ENCODE measurements at places on chromosomes 6 and 20.

DNA sequence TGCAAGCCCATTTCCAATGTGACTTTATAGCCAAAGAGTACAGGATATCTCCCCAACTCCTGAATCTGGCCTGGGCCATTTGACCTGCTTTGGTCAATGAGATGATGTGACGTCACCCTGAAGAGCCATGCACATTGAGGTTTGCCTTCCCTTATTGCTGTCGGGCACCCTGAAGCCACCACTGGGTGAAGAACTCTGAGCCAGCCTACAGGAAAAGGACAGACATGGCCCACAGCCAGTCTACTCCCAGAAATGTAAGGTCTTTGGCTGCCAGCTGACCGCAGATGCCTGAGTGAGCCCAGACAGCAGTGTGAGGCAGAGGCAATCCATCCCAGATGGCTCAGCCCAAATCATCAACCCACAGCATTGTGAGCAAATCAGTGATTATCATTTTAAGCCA is 3.7 kb upstream of the SYNDIG1 start:
- DNase-seq = no peak

- no peak for DNase-seq
Observed at GRCh38 chr6:114142258-114142657, 171.3 kb upstream of the HDAC2 start.

DNA sequence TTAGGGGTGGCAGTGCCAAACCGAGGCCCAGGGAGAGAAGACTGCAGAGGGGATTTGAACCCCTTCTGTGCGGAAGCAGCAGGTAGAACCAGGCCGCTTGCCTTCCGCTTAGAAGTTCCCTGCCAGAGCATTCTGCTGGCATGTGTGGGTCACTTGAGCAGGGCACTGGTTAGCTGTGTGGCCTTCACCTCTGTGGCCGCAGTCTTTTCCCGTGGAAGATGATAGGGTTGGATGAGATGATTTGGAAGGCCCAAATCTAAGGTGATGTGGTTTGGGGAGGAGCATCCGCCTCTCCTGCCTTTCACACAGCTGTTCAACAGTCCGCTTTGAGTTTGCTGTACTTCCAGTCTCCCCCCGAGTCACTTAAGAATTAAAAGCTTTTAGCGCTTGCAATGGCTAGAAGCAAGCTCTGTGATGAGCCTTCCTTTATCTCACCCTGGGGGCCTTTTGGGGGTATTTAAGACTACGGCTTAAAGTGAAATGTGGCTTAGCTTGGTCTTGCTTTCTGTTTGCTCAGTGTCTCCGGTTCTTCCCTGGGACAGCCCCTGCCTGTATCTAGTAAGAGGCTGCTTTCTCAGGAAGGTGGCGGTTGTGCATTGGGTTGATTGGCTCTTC is 743 bp downstream of the CMTR1 start:
- DNase-seq = no peak

DNA sequence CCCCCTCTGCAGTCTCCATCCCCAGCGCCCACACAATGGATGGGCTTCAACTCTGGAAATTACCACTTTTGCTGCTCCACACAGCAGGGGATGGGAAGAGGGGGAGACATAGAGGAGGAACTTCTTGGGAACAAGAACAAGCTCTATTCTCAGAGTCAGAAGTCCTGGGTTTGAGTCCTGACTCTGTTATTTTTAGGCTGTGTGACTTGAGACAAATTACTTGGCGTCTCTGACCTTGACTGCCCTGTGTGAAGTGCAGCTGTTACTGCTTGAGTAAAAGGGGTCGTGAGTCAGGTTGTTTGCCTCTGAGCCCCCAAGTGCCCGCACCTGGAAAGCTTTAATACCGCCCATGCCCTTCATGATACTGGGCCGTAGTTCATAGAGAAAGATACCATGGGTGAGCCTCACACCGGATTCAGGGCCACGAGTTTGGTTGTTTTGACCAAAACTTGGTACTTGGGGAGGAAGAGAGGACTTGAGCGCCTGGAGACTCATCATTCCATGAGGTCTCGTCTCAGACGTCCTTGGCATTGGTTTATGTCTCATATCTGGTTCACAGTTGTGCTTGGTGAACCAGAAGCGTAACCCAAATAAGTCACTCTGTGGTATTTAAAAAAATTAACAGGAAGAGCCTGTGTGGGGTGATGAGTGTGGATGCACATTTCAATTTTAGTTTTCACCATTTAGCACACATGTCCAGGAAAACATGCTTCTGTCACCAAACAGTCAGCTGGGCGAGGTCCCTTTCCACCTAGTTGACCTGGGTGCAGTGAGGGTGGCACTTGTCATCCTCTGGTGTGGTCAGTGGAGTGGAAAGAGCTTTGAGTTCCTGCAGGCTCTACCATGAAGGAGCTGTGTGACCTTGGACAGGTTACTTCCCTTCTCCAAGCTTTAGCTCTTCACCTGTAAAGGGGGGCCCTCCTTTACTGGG is 75.6 kb downstream of the CDC5L start:
- no peak for DNase-seq

GRCh38 chr20:20207291-20207690 is 155.0 kb downstream of the CFAP61 start:
- DNase-seq = no peak

DNA sequence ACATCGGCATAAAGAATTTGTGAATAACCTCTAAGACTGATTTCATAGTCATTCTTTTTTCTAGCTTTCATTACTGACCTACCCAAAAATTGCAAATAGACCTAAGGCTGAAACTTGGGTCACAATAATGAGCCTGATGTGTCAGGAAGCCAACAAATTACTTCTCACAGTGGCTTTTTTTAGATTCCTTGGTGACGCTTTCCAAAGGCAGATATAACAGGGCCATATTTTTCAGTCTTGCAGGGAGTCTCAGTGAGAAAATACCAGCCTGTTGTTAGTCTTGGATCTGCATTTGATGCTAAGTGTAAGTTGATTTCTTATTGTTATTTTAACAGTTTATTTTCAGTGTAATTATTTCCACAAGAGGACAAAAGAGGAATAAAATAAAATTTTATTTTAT is 179.7 kb downstream of the KHDC1L start:
- DNase-seq = no peak

DNA sequence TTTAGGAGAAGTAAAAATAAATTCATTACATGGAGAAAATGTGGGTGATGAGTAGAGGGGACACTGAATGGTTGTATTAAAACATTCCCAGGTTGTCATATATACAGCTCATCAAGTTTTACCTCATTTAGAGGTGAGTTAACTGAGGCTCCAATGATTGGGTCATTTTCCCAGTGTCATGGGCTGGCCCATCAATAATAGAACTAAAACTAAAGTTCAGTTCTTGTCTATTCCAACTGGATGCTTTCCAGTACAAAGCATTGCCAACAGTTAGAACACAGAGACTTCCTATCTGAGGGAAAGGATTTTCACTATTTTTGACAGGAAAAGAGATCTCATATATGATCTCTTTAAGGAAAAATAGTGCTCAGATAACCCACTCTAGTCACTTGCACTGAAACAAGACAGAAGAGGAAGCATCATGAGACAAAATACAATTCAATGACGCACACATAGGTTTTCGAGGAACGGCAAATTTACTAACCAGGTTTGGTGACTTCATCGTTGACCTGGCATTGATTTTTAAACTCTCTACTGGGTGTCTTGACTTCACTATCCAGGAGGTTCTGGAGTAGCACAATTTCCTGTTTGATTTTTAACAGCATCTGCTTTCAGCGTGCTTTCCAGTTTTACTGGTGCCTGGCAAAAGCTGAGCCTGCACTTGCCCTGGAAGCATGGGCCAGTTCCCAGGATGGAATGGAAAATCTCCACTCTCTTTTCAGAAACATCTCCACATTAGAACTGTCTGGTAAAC is 195.5 kb upstream of the FBXL4 start:
- DNase-seq = no peak

DNA sequence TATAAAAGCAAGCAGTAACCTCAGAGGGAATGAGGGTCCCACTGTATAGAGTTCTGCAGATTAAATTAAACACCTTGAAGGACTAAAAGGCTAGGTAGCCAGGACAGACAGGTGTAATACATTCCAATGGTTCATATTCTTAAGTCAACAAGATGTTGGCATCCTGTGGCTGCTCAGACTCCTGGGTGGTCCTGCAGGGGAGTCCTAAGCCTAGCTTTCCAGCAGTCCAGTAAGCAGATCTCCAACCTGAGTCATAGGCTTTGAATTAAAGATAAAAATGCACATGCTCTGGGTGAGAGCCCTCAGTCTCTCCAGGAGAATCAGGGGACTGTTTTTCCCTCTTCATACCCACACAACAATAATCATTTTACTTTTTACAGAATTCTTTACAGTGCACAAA is 307.3 kb upstream of the SUPT3H start:
- DNase-seq = no peak

GRCh38 chr6:37481711-37482605 is 17.7 kb downstream of the CCDC167 start:
- peak; percentile 68 for DNase-seq

DNA sequence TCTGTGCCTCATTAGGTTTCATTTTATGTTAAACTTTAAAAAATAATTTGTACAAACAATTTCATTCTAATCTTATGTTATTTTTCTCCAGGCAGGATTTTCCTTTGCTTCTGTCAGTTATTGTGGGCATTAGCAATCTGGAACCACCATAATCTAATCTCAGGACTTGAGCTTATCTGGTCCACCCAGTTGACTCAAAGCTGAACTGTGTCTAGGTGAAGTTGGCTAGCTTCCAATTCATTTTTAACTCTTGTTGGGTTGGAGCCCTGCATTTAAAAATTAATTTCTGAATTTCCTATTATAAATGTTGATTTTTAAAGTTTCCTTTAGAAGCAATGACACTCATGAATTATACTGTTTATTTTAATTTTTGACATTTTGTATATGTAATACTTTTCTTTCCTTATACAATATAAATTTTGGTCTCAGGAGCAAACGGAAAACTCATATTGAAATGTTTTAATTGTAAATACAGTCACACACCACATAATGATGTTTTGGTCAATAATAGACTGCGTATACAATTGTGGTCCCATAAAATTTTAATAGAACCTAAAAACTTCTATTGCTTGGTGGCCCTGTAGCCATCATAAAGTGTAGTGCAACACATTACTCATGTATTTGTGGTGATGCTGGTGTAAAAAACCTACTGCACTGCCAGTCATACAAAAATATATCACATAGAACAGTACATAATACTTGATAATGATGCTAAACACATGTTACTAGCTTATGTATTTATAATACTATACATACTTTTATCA is 121.3 kb downstream of the CLVS2 start:
- DNase-seq = no peak

DNA sequence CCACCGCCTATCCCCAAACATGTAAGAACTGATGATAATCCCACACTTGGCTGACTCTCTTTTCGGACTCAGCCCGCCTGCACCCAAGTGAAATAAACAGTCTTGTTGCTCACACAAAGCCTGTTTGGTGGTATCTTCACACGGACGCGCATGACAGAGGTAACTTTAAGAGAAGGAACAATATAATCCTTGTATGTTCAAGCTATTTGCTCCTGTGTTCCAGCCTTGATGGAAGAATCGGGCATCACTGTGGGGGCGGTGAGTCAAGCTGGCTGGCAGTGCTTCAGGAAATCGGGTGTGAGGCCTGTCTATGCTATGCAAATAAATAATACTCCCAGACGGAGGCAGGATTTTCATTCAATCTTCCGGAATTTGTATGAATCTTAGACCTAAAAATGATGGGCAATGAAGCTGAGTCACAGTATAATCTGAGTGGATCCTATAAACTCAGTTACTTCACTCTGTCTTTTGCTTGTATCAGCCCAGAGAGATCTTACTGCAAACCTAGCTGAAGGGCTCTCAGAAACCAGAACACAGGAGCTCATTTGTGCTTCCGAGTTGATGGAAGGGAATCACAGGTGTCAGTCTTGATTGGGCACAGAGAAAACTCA is 45.2 kb upstream of the NT5E start:
- no peak for DNase-seq

Measured in D721Med (cell line).